HuH-7 (cell line): ENCODE measurements at places on chromosomes 4 and X.

- no peak for DNase-seq
Observed at GRCh38 chrX:39310891-39311290, 509.6 kb downstream of the MID1IP1 start.

DNA sequence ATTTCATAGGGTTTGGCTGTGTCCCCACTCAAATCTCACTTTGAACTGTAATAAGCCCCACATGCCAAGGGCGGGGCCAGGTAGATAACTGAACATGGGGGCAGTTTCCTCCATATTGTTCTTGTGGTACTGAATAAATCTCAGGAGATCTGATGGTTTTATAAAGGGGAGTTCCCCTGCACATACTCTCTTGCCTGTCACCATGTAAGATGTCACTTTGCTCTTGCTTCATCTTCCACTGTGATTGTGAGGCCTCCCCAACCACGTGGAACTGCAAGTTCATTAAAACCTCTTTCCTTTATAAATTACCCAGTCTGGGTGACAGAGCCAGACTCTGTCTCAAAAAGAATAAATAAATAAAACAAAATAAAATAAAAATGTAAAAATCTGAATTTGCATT, 95.9 kb downstream of the PDS5A start:
- no peak for DNase-seq

- peak; percentile 44 for DNase-seq
Observed at GRCh38 chrX:39725114-39725513, 372.6 kb downstream of the BCOR start.

DNA sequence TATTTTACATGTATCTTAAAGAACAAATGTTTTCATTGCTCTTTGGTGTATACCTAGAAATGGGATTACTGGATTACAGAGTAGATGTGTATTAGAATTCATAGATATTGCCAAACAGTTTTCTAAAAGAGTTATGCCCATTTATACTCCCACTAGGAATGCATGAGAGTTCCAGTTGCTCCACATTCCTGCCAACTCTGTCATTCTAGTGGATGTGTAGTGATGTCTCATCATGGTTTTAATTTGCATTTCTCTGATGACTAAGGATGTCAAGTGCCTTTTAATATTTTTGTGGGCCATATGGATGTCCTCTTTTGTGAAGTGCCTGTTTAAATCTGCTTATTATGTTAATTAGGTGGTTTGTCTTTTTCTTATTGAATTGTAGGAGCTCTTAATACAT, 65.6 kb upstream of the BMP2K start:
- DNase-seq: no peak

DNA sequence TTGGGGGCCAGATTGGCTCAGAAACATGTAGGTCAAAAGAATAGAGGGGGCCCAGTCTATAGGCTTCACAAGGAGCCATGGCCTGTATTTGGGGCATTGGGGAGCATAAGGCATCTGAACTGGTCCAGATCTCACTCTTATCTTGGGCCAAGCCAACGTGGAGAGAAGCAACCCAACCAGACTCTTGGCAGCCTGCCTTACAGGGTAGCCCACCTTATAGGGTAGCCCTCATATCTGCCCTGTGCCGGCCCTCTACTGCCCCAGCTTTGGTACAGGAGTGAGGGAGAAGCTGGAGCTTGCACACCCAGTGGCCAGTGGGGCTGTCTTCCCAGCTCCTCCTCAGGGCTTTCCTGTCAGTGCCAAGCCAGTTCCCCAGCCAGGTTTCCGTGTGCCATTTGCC, 142.2 kb downstream of the AMMECR1 start:
- DNase-seq: no peak
